Stimulated activated effector memory CD8-positive, alpha-beta T cell treated with anti-CD3 and anti-CD28 coated beads, Interleukin-12 subunit alpha, Interleukin-12 subunit beta, amount 100 ng/mL, for 72 hours (primary cell): ENCODE measurements at places on chromosomes 4 and X.
A peak's percentile ranks its signal among the peaks of the same experiment; 100 is the strongest.

GRCh38 chrX:23372220-23372902 lies 37.7 kb downstream of the PTCHD1 start:
- DNase-seq = no peak

DNA sequence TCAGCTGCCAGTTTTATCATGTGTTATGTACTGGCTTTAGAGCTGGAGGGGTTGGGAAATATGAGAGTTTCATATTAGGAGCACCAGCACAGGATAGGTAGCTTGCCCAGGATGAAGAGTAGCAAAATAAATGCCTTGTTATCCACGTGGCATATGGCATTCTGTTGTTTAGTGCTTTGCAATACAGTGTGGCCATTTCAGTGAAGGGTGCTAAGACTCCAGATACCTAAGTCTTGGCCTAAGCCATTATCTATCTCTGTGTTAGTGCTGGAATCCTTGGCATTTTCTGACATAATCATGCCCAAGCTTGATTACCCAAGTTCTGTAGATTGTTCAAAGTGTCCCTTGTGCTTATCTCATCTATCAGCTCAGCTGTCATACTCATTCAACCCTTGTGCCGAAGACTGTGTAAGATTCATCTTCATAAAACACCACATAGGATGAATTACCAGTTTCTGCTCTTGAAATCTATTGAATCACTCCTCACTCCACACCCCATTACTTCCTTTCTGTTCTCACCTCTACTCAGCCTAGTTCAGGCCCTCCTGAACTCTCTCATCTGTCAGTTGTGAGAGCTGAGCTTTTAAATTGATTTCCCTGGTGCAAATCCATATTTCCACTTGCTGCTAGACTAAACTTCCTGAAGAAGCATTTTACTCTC lies 73.5 kb downstream of the CLCN5 start:
- DNase-seq = no peak

DNA sequence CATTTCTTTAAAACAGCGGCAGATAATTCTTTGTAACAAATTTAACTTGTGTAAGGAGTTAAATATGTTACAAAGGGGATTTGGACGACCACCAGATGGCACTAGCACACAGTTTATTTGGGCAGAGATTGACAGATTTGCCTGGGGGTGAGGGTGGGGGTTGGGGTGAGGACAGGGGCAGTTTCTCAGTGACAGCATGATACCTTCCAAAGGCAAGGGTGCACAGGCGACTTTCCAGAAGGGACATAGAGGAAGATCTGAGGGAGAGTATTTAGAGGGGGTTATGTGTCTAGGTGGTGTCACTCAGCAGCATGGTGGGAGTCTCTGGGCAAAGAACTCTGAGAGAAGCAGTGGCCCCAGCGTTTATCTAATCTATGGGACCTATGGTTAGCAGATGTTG lies 9.6 kb upstream of the TMA16 start:
- peak; percentile 71 for DNase-seq

GRCh38 chr4:76302826-76303438 lies 3.6 kb upstream of the STBD1 start:
- DNase-seq = no peak

- no peak for DNase-seq
Measured at GRCh38 chr4:73434311-73434710, 1.7 kb upstream of the AFP start.

- no peak for DNase-seq
Measured at GRCh38 chrX:12469296-12469695, 321.9 kb upstream of the PRPS2 start.

- no peak for DNase-seq
Measured at GRCh38 chr4:37659696-37660095, 26.5 kb downstream of the RELL1 start.

GRCh38 chr4:113893546-113893945 lies 85.9 kb downstream of the ARSJ start:
- DNase-seq = no peak

DNA sequence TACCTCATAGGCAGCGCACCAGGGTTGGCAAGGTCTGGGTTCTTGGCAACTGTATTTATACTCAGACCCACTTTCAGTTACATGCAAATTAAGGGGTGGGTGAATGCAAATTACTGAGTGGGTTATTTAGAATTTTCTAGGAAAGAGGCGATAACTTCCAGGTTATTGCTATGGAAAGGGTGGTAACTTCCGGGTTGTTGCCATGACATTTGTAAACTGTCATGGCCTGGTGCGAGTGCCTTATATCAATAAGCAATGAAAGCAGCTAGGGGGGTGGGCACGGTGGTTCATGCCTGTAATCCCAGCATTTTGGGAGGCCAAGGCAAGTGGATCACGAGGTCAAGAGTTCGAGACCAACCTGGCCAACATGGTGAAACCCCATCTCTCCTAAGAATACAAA lies 57.5 kb upstream of the SLC7A3 start:
- DNase-seq = no peak

- DNase-seq = no peak
Measured at GRCh38 chrX:3052860-3053259, 11.6 kb downstream of the ARSF start.

DNA sequence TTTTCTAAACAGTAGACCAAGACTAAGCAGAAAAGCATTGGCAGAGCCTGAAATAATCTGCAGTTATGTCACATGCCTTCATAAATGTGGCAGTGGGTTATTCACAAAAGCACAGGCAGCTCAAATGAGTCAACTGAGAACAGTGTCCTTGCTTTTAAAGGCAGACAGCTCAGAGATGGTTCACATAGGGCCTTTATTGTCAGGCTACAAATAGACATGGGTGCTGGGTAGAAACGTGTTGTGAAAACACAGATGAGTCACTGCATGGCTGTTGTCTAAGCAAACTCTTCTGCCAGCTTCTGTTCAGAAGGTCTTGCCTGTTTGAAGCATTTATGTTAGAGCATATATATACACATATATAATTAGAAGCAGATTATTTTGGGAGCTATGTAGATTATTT lies 118.0 kb downstream of the SLC4A4 start:
- DNase-seq = no peak
